ENCODE measurements at places on chromosomes 13 and 19.

GRCh38 chr13:22800526-22801401, 380.0 kb upstream of the SGCG start:
- DNase-seq: no peak

DNA sequence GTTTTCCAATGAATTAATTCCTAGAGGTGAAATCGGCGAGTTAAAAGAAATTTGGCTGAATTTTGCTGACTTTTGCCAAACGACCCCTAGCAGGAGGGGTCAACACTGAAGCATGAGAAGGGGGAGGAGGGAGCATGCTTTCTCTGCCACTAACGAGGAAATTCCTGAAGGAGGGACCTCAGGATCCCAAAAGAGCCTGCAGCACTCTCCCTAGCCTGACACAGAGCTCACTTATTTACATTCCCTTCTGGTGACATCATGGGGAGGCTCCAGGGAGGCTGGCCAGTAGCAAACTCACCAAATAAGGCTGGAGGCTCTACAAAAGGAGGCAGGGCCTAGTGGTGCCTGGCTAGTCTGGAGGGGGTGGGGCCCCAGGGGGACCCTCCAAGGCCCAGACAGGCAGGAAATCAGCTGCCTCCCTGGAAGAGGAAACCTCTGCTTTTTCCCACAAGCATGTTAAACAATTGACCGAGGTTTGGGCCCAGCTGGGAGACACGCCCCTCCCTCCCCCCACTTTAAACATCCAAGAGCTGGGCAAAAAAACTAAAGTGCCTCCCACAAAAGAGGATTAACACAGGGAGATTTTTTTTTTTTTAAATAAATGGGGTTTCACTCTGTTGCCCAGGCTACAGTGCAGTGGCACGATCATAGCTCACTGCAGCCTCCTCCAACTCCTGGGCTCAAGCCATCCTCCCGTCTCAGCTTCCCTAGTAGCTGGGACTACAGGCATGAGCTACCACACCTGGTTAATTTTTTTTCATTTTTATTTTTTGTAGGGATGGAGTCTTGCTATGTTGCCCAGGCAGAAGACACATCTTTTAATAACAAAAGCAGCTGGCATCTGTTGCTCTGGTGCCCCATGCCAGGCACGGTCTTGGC, 2.1 kb downstream of the DAPK3 start:
- peak; percentile 100 for DNase-seq

GRCh38 chr19:5150902-5151741, 182.2 kb downstream of the KDM4B start:
- no peak for DNase-seq

- DNase-seq: no peak
Observed at GRCh38 chr19:8490873-8491272, 11.6 kb downstream of the PRAM1 start.

GRCh38 chr19:40217027-40217810, 965 bp downstream of the TTC9B start:
- no peak for DNase-seq

GRCh38 chr13:113633485-113633873, 24.5 kb downstream of the ATP4B start:
- DNase-seq: no peak

- DNase-seq: no peak
Observed at GRCh38 chr19:14107581-14108461, 9.7 kb downstream of the PRKACA start.

DNA sequence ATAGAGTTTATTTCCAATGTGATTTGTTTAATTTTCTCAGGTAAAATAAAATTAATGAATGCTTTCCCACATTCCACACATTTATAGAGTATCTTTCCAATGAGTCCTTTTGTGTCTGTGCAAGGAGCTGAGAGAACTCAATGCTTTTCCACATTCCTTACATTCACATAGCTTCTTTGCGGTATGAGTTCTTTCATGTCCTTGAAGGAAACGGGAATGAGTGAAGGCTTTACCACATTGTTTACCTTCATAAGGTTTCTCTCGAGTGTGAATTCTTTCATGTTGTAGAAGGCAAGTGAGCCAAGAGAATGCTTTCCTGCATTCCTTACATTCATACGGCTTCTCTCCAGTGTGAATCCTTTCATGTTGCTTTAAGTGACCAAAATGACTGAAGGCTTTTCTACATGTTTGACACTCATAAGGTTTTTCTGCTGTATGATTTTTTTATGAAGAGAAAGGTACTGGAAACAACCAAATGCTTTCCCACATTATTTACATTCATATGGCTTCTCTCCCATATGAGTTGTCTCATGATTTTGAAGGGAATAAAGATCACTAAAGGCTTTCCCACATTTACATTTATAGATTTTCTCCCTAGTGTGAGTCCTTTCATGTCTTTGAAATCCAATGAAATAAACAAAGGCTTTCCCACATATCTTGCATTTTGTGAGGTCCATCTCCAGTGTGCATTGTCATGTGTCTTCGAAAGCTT, 14.4 kb upstream of the ZNF442 start:
- no peak for DNase-seq

GRCh38 chr19:883661-884211, 9.3 kb downstream of the MED16 start:
- no peak for DNase-seq

DNA sequence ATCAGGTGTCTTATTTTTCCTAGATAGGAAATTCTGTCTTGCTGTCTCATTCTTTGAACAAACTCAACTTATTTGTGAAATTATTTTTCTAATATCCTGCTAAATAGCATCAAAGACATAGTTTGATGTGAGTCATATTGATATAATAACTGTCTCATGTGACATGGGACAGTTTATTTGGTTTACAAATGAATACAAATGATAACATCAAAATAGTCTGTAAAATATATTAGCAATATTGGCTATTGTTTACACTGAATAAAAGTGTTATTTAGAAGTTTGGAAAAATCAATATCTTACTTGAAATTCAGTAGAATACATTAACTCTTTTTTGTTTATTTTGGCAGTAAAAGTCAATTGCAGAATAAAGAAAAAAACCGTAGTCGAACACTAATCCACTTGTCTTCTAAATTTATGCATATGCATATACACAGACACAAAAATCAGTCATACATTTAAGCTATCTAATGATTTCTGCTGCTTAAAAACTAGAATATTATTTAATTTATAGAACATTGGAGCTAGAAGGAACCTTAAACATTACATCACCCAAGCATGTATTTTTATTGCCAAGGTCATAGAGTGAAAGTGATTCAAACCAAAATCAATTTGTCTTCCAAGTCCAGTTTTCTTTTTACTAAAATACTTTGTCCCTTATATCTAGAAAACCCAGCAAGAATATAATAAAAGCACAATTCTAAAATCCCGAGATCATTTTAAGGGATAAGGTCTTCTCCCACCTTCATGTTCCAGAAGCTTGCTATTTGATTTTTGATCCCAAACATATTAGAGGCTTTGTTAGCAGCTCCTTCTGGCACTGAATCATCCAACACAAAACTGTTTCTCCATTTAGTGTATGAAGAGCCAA, 776.5 kb upstream of the SLITRK1 start:
- no peak for DNase-seq

GRCh38 chr19:24003537-24003936, 83.5 kb upstream of the ZNF254 start:
- DNase-seq: no peak

- DNase-seq: no peak
Observed at GRCh38 chr19:9427941-9428340, 7.4 kb downstream of the ZNF266 start.

DNA sequence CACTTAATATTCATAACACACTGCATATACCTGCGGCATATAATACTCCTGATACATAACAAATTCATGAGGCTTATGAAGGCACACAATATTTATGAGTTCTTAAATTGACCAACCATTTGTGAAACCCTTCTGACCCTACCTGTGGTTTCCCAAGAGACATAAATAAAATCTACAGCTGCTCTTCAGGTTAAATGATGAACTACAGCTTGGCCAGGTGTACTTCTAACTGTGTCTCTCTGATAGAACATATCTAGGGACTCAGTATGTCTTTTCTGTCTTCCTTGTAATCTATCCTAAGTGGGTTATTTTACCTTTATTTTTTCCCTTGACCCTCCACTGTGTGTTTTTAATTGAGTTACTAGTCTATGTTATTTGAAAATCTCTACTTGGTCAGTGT, 189.9 kb upstream of the UFM1 start:
- no peak for DNase-seq

DNA sequence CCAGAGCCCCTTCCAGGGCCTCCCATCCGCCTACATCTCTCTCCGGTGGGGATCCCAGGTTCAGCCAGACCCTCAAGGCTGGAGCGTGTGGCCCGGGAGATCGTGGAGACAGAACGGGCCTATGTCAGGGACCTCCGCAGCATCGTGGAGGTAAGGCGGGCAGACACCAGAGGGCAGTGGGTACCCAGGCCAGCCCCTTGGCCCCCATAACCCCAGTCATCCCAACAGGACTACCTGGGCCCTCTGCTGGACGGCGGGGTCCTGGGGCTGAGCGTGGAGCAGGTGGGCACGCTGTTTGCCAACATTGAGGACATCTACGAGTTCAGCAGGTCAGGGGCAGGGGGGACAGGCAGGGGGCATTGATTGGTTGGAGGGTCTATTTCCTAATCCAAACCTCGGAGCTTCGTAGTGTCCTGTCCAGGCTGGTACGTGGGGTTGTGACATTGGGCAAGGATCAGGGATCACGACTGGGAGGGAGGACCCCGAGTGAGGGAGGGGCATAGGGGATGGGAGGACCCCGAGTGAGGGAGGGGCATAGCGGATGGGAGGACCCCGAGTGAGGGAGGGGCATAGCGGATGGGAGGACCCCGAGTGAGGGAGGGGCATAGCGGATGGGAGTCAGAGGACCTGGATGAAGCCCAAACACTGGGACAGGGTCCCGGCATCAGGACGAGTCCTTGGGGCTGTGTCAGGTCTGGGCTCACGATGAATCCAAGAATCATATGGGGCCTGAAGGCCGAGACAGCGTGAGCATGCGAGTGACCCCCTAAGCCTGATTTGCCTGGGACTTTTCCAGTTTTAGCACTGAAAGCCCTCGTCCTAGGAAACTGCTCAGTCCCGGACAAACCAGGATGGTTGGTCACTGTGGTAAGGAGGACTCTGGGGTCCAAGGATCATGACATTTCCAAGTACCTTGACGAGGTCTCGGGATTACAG, 2.9 kb downstream of the PLEKHG2 start:
- no peak for DNase-seq

GRCh38 chr13:26019881-26020870, 31.6 kb downstream of the SHISA2 start:
- DNase-seq: peak; percentile 84

DNA sequence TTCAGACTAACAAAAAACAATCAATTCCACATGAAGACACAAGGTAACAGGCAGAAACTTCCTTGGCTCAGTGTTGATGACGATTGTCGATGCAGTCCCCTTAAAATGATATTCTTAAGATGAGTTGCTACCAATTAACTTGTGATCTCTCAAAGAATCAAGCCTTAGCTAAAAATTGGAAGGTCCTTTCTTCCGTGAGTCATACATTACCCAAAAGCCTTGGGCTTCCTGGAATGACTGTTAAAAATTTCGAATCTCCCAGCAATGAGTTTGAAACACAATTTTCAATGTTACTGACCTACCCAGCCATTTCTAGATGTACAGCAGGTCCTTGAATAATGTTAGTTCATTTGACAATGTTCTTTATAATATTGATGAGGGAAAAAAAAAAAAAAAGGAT, 28.0 kb upstream of the RB1 start:
- DNase-seq: no peak

DNA sequence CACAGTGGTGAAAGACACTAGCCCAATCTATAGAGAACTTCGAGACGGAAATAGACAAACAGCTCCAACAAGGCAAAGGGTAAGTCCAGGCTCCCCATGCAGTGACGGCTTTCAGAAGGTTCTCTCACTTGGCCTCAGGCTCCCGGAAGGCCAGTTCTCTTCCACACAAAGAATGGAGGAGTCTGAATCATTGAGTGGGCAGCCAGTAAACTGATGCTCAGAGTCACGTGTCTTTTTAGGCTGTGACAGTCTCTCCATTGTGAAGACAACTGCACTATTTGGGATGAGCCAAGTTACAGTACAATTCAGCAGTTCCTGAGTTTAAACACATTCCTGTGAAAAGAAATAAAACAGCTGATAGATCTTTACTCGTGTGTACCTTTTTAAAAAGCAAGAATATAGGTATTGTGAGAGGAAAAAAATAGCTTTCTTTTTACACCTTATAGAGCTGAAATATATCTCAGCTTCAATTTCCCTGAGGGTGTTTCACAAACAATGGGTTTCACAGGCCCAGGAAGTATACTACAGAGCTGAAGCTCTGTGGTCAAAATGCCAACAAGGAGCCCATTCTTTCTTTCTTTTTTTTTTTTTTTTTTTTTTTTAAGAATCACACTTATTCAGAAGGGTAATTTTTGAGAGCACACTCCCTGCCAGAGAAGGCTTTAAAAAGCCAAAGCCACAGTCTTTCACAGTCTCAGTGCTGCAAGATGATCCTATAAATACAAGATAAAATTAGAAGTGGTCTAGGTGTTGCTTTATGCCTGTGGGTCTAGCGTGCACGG, 135.1 kb downstream of the FREM2 start:
- no peak for DNase-seq

DNA sequence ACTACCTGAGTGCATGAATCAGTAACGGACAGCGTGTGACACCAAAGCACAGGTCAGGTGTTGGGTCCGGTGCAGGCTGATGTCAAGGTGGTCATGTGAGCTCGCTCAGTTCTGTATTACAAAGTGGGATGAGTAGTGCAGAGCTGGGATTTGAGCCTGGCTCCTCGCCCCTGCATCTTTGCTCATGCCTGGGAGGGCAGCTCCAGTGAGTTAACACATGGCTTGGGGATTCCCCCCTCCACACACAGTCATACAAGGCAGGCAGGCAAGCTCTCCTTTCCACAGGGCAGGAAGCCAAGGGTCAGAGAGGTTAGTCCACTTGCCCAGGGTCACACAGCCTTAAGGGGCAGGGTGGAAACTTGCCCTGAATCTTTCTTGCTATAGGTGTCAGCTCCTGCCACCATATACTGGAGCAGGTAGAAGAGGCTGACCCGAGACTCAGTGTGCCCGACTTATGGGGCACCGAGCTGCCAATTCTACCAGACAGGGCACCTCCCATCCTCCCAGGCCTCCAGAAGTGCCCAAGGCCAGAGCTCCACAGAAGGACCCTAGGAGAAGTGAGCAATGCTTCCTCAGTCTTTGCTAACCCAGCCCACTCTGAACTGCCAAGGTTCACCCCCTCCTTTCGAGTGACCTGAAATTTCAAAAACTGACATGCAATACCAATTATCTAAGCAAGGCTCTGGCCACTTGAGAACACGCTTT, 35.4 kb downstream of the ZNF787 start:
- no peak for DNase-seq

GRCh38 chr13:112709825-112710783, 20.3 kb downstream of the ATP11A start:
- DNase-seq: no peak

- DNase-seq: no peak
Observed at GRCh38 chr19:781800-782184, 15.5 kb upstream of the PTBP1 start.

DNA sequence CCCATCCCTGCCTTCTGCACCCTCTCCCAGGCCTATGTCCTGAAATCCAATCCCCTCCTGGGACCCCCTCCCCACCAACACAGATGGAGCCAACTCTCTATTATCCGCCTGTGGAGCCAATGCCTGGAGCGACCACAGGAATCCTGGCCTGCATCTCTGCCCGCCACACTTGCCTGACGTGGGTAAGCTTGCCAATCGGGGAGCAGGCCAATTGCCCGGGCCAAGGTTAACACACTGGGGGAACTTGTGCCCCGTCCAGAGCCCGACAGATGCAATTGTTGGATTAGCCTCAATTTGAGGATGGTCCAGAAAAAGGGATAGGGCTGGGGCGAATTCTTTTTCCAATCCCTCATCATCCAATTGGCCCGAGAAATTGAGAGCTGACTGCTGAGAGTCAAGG, 5.9 kb downstream of the WIZ start:
- no peak for DNase-seq

Data from fibroblast of upper back skin (primary cell).